ENCODE measurements at places on chromosomes 3 and 15.

DNA sequence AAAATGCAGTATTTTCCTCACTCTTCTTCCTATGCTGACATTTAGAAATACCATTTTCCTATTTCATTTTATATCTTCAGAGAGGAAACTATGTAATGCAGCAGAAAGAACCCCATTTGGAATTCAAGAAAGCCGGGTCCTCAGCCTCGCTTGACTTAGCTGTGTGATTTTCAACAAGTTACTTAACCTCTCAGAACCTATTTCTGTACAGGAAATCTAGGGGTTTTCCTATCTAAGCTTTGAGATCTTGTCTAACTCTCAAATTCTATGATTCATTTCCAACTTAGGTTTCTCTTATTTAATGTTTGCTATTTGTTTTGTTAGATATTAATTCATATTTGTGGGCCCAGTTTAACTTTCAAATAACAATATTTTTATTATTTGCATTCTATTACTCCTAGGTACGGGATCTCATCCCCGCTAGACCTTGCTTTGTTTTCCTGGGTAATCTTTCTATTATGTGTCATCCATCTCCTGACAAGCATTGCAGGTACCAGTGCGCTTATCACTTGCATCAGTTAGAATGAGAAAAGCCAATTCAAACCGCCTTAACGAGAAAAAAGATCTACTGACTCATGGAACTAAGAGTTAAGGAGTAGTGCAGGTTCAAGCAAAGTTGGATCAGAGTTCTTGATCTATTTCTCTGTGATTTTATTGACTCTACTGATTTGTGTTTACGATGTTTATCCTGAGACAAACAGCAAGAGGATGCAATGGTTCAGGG, 70.6 kb upstream of the BHLHE40 start:
- no peak for DNase-seq

DNA sequence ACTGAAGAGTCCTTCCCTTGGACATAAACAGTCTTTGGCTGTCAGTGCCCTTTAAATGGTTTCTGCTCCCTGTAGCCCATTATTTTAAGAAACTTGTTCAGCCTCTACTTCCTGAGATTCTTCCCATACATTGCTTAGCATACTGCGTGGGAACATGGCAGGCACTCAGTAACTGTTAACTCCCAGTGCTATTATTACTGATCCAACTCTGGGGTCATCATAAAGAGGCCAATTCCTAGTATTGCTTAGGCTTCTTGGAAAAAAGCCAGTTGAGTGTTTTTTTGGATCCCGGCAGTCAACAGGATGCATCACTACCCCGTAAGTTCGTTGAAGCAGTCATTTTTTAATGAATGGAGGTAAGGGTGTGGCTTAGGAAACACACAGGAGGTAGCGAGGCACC, 206.2 kb upstream of the ADAMTS9 start:
- no peak for DNase-seq

GRCh38 chr3:140545756-140546155, 132.1 kb upstream of the TRIM42 start:
- no peak for DNase-seq

GRCh38 chr15:90381515-90381914, 6.5 kb upstream of the IQGAP1 start:
- DNase-seq: no peak

GRCh38 chr15:62850791-62851291, 191.7 kb upstream of the TPM1 start:
- DNase-seq: peak; percentile 54

DNA sequence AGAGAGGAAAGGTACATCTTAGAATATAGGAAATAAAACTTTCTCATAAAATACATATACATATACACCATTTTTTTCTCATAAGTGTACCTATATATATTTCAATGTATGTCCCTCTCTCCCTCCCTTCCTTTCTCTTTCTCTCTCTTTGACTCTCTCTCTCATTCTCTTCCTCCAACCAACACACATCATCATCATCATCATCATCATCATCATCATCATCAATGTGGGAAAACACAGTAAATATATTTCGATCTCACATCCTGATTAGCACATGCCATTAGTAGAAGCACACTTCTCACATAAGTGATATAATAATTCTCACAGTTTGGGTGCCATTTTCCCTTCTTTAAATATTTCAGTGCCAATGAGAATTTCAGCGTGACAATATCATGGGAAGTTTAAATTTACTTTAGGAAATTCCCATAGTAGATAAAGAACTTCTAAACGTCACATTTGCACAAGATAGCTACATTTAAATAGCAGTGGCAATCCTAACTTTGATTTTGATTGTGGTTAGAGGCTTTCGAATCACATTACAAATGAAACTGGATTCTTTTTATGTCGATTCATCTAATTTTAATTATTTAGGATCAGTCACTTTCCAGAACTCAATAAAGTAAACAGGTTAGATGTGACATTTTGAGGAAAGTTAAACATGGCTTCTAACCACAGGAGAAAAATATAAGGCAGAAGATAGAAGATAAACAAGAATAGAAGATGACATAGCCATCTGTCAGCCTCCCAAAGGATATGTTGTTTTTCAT, 33.0 kb upstream of the ACTC1 start:
- DNase-seq: no peak

DNA sequence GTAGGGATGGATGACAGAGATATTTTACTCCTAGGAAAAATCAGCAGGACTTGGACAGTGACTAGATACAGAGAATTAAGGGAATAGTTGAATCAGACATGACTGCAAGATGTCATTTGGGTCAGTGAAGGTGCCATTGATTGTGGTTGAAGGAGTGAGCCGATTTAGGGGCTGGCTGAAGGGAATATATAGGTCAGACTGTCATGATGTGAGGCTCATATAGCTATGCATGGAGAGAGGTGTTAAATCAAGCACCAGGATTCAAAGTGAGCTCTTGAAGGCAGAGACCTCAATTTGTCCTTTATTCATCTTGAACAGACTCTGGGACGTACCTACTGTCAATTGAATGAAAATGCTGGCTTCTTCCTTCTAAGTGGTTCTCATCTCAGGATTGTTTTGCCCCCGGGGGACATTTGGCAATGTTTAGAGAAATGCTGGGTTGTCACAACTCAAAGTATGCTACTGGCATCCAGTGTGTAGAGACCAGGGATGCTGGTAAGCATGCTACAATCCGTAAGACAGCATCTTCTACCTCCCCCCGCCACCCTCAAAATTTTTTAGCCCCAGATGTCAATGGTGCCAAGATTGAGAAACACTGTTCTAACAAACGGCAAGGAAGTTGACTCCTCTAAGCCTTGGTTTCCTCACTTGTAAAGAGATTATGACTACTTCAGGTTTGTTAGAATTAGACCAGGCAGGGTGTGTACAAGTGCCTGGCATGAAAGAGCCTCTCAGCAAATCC, 7.8 kb downstream of the ATP2C1 start:
- no peak for DNase-seq

GRCh38 chr3:98058244-98058960, 23.3 kb upstream of the GABRR3 start:
- no peak for DNase-seq

DNA sequence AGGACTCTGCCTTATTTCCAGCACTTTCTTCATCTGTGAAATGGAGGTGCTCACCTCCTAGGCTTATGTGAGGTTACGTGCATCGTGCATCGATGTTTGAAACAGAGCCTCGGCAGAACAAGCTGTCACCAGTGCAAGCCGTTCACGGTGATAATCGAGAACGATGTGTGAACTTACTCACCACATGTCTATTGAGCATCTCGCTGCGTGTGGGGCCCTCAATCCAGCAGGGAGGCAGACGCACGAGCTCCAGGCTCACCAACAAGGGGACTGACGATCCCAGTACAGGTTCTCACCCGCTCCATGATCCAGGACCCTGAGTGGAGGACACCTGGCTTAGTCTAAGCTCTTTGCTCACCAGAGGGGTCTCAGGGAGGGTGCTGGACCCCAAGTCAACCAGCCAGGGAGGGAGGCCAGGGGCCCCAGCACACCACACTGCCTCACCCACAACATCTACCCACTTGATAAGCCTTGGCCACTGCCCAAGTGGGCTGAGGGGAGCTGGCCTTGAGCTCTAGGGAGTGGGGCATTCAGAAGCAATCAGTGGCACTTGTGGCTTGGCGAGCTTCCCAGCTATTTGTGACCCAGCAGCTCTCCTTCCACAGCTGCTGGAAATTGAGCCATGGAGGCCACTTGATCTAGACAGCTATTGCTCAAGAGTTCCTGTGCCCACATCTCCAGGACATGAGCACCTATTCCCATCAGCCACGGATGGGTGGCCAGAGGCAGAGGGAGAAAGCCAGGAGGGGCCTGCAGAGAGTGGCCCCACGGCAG, 34.4 kb upstream of the SLC6A1 start:
- no peak for DNase-seq

DNA sequence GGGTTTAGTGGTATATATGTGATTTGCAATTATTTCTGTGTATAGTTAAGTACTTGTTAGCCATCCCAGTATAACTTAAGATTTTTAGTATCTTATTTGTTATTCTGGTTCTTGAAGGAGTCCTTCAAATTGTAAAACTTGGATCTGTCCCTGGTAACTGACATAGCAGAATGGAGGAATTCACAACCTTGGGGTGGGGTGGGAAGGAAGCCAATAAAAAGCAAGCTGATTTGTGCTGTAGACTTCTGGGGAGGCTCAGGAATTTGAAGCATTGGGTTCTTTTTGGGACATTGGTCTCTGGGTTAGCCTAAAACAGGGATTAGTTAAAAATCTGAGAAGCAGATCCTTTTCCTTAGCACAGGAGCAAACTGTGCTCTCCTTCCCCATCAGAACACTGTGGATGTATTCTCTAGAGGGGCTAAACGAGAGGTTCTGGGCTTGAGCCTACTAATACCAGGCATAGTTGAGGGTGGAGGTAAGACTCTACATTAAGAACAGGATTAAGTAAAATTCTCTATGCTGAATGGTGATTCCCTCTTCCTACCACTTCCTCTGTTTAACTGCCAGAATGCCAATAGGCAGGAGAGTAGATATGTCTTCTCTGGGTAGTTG, 42.2 kb downstream of the GMPS start:
- DNase-seq: peak; percentile 27

GRCh38 chr15:92821491-92822116, 78.5 kb upstream of the CHD2 start:
- DNase-seq: no peak

GRCh38 chr3:126962756-126963155, 20.2 kb upstream of the PLXNA1 start:
- DNase-seq: no peak

GRCh38 chr15:52005748-52006701, 13.0 kb upstream of the MAPK6 start:
- peak; percentile 53 for DNase-seq

- DNase-seq: peak; percentile 73
Measured at GRCh38 chr3:115325539-115325938, 178.5 kb upstream of the ZBTB20 start.

DNA sequence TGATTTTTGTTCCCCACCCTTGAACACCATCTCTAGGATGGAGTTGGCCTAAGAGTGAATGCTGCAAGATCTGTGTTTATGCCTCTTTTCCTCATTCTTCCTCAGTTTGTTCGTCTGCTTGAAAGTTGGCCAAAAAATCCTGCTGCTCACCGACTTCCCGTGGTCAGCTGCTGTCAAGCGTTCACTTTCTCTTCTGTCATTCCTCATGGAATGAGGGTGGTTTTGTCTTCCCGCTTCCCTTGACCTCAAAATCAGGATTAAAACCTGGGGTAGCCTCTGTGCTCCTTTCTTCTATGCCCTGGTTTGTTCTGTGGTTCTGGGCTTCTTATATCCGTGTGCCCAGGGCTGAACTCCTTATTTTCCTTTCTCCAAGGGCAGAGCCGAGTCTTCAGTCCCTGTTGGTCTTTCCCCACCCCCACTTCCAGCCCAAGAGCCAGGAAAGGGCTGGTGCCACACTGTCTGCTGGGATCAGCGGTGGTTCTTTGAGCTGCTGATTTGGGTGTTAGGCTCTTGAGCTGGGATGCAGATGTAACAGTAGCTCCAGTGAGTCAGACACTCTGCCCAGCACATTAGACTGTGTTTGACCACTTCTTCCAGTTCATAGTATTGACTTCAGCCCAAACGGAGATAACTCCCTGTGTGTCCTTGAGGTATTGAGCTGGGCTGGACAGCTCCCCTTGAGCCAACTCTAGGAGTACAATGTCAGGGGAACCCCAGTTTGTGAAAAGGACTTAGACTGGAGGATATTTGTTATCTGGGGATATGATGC, 2.3 kb downstream of the SERF2 start:
- peak; percentile 57 for DNase-seq

DNA sequence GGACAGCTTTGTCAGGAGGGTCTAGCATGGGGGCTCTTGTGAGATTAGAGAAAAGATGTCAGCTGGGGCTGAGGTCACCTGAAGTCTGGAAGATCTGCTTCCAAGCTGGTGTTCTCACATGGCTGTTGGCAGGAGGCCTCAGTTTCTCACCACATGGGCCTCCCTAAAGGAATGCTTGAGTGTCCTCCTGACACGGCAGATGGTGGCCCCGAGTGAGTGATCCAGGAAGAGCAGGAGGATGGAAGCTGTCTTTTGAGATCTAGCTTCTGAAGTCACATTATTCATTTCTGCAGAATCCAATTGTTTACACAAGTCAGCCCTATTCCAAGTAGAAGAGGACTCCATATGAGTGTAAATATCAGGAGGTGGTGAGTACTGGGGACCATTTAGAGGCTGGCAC, 344.0 kb upstream of the PROK2 start:
- DNase-seq: no peak

DNA sequence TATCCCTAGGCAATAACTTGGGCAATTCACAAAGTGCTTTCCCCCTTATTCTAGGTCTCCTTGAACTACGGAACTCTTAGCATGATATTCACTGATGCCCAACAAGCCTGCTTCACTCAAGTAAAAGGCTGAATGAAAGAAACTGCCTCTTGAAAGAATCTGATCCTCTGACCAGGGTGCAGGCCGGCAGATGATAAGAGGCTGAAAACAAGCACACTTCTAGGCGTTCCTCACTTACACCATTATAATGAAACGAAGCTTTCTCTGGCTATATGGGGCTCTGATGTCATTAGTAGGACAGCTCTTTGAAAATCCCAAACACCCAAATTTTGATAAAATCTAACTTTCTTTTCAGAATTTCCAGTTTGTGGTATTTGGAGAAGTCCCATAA, 28.4 kb downstream of the MAGI1 start:
- DNase-seq: no peak

DNA sequence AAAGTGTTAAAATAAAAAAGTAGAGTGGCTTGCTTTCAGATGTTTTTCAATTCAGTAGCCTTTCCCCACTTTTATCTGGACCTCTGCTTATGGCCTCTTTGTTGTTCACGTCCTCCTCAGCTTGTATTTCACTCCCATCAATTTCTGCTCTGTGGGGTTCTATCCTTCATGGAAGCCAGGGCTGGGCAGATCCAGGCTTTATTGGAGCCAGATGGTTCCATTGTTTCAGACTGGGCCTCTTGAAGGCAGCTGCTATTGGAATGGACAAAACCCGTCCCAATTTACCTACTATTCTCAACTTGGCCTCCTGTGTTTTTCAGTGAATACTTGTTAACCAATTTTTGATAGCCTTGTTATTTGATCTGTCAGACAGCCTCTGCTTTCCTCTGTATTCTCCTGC, 10.9 kb upstream of the AADACL2 start:
- DNase-seq: no peak

GRCh38 chr3:61250784-61251173, 473 bp downstream of the FHIT start:
- peak; percentile 26 for DNase-seq

GRCh38 chr3:69080233-69080920, at the start of gene UBA3:
Gene UBA3, minus strand, starts transcription at chr3:69080365. Its CDS starts 12 bp downstream, at chr3:69080353.
- DNase-seq: peak; percentile 78

GRCh38 chr15:88042047-88042446, 214.5 kb downstream of the NTRK3 start:
- no peak for DNase-seq

Measured in foreskin fibroblast (primary cell).